ENCODE measurements at places on chromosomes 6 and 20. TPM values are rescaled to one million over a fixed set of nuclear protein-coding genes. Genes with fewer than 3 reads are reported as not detected.

- no peaks in the 10 kb centered on the region for H3K27me3 ChIP-seq
- peak within 1 kb of the TSS; percentile 63 for H3K4me3 ChIP-seq
- H3K4me1 ChIP-seq, result peaks cover 25% of the 10 kb centered on the region
- DNase-seq, result no peak
Observed at GRCh38 chr6:33073431-33073871, at the start of gene HLA-DPA1. HLA-DPA1 (minus strand) TSS chr6:33073649.

DNA sequence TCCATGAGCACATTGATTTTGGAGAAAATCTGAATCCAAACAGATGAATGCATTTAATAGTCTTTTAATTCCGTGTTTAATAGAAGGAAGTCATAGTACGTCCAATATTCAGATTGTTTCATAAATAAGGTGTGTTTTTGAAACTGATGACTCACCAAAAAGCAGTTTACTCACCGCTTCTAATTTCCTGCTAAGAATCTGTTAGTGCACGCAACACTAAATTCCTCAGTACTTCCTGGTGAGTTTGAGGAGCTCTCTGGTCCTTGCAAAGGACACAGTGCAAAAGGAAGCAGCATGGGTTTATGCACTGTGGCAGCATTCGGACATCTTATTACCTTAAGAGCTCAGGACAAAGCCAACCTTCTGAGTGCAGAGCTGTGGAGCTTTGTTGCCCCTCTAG, 2.3 kb upstream of the ADGRF1 start:
- H3K4me1 ChIP-seq, result peaks cover 29% of the 10 kb centered on the region
- DNase-seq, result no peak
- no peaks in the 10 kb centered on the region for H3K36me3 ChIP-seq
- no peak overlapping the region for H3K27ac ChIP-seq

MRPL2 gene
- total RNA-seq, result 94.9 TPM

GRCh38 chr6:168873278-168874190, 380.1 kb downstream of the THBS2 start:
- no peaks in the 10 kb centered on the region for H3K36me3 ChIP-seq
- no peak for DNase-seq
- peaks cover 46% of the 10 kb centered on the region for H3K27me3 ChIP-seq
- peaks cover 7% of the 10 kb centered on the region for H3K4me1 ChIP-seq

- no peaks in the 10 kb centered on the region for H3K36me3 ChIP-seq
- H3K4me1 ChIP-seq, result no peaks in the 10 kb centered on the region
- peak; percentile 56 for DNase-seq
Observed at GRCh38 chr20:24917797-24918578, 31.1 kb upstream of the CST7 start.

NRN1 gene
- 8.8 TPM for total RNA-seq

HAO1 gene
- total RNA-seq, result not detected

GRCh38 chr20:47703748-47704147, 81.5 kb downstream of the SULF2 start:
- no peak overlapping the region for H3K4me3 ChIP-seq
- DNase-seq, result no peak
- H3K27me3 ChIP-seq, result peaks cover 5% of the 10 kb centered on the region
- H3K4me1 ChIP-seq, result peaks cover 45% of the 10 kb centered on the region
- H3K36me3 ChIP-seq, result no peaks in the 10 kb centered on the region
